GM23338 (cell line): ENCODE measurements at places on chromosomes 4 and X.

DNA sequence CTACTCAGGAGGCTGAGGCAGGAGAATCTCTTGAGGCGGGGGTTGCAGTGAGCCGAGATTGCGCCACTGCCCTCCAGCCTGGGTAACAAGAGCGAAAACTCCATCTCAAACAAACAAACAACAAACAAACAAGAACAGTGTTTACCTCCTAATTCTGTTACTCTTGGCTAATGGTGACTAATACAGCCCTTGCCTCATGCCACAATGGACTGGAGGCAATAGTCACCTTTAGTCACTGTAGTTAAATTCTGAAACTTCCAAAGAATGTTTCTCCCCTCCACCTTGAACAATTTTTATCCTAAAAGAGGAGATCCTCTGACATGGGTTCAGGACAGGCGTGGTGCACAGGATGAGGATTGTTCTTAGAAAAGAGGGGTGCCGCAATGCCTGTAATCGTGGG is 241.2 kb upstream of the CTSO start:
- DNase-seq = no peak

DNA sequence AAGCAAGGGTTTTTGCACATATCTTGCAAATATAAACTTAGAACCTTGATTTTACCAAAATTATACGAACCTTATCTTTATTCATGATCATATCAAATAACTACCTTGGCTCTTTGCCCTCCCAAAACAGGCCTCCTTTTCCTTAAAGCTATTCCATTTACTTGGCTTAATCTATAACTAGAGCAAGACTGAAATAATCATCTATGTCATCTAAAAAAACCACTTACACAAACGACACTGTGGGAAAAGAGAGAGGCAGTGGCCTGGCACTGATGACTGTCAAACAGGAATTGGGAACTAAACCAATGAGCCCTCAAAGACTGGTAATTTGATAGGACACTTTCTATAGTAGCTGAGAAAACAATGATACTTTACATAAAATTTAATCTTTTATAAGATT is 11.7 kb upstream of the PTPN13 start:
- no peak for DNase-seq

- peak; percentile 33 for DNase-seq
Observed at GRCh38 chrX:1262369-1262768, 6.2 kb upstream of the CSF2RA start.

DNA sequence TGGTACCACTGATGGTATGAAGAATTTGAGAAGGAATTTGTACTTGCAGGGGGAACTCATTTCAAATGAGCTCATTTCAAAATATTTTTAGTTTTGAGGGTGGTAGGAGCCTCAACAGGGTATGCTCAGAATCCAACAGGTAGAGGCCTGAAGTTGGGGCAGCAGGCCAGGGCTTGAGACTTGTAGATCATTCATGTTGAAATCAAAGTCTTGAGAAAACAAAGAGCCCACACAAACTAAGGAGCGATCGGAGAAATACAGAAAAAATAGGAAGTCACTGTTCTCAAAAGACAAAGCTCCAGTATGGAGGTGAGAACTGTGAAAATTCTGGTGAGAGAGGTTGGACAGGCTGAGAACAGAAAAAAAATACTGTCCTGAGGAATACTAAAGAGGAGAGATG is 979 bp upstream of the SLC9A6 start:
- DNase-seq = no peak

DNA sequence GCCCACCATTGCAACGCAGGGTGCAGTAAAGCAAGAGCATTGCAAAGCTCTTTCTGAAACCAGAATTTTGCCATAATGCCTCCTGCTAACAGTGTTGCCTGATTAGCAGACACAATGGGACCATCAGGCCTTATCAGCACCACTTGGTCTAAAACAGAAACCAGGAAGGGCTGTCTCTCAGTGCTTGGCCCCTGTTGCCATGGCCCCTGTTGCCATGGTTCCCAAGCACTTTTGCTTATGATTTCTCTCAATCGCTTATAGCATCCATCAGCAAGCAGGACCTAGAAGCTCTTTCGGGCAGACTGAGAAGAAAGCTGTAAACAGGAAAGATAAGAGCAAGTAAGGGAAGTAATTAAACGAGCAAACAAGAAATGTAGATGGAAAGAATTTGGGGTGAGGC is 36.8 kb downstream of the RTL5 start:
- peak; percentile 46 for DNase-seq

DNA sequence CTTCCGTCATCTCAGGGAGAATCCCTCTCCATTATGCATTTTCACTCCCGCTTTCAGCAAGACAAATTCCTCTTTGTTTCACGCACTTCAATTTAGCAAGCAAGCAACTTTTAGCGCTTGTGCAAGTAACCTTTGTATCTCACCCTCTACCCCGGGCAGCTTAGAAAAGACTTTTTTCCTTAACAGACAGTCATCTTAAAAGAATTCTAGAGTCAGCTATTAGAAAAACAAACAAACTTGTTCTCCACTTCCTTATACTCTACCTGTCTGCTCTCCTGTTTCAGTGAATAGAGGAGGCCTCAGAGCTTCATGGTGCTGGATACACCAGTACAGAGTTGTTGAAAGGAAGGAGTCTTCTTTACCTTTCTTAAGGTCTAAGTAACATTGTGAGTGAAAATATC is 12.1 kb downstream of the TIGD2 start:
- peak; percentile 8 for DNase-seq

GRCh38 chrX:72568406-72569092 is 4.1 kb downstream of the HDAC8 start:
- no peak for DNase-seq

- no peak for DNase-seq
Observed at GRCh38 chr4:152979731-152980330, 43.7 kb downstream of the FHDC1 start.

DNA sequence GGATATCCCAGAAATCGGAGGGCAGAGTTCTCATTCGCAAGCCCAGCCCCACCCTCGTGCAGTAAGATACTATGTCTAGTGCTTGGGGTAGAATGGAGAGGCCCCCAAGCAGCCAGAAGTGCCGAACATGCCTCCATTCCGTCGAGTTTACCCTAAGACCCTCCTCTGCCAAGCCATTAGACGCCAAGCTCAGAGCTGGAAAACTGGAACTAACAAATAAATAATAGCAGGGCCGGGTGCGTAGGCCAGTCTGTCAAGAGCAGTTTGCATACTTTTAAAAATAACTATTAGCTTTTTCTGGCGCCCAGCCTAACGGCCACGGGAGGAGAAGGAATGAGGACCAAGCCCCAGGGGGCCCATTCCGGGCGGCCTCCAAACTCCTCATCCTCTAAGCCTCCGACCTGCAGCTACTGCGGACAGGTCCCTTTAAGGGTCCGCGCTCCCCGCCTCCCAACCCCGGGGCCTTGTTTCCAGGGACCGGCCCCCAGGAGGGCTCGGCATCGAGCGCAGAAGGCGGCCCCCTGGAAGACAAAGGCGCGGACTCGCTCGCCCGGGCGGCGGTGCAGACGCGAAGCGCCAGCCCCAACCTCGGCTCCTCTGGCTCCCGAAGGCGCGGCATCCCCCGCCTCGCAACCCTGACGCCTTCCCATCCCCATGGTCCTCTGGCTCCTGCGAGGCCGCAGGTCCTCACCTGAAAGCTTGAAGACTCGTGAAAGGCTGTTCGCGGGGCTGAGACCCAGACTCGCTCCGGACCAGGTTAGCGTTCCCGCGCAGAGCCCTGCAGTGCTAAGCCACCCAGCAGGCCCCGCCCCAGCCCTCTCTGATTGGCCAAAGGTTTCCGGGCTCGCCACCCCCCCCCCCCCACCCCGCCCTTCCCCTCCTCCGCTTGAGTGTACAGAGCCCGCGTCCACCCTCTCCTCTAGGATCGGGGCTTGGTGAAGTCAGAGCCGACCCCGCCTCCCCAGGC is at the start of gene TMSB15A:
TSS of gene TMSB15A (minus strand) at position 765 of the 967 bp plus-strand sequence.
- peak; percentile 84 for DNase-seq

GRCh38 chrX:11056322-11057176 is 54.6 kb upstream of the HCCS start:
- DNase-seq = no peak

GRCh38 chrX:39815631-39816030 is 282.1 kb downstream of the BCOR start:
- DNase-seq = peak; percentile 31

GRCh38 chr4:27168783-27169182 is 308.1 kb downstream of the STIM2 start:
- no peak for DNase-seq

- DNase-seq = no peak
Observed at GRCh38 chr4:7598939-7599790, 164.4 kb upstream of the PSAPL1 start.

GRCh38 chr4:77437079-77437478 is 168.5 kb upstream of the CXCL13 start:
- peak; percentile 41 for DNase-seq
